ENCODE measurements at places on chromosomes 3 and 15.

- DNase-seq = no peak
These were observed 20.4 kb upstream of the MAP6D1 start for GRCh38 chr3:183845608-183846288.

GRCh38 chr15:100856867-100857266, 22.8 kb upstream of the ALDH1A3 start:
- DNase-seq = no peak

GRCh38 chr15:23422099-23422945, 24.7 kb downstream of the GOLGA6L2 start:
- peak; percentile 3 for DNase-seq

- peak; percentile 26 for DNase-seq
These were observed 319.6 kb upstream of the IL12A start for GRCh38 chr3:159668990-159669476.

GRCh38 chr3:24725514-24726255, 231.0 kb upstream of the THRB start:
- DNase-seq = no peak

DNA sequence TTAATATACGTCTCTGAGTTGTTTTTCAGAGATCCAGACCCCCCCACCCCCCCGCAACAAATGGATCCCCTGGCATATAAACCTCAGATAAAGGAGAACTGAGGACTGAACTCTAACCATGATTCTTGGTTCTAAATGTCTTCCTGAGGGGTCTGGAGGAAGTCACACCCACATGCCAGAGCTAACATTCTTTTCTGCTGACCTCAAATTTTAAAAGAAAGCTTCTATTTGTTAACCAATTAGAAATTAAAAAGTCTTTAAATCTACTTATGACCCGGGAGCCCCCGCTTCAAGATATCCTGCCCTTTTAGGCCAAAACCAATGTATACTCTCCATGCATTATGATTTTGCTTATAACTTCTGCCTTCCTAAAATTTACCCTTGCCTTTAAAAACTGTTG, 188.3 kb downstream of the ECT2 start:
- no peak for DNase-seq

DNA sequence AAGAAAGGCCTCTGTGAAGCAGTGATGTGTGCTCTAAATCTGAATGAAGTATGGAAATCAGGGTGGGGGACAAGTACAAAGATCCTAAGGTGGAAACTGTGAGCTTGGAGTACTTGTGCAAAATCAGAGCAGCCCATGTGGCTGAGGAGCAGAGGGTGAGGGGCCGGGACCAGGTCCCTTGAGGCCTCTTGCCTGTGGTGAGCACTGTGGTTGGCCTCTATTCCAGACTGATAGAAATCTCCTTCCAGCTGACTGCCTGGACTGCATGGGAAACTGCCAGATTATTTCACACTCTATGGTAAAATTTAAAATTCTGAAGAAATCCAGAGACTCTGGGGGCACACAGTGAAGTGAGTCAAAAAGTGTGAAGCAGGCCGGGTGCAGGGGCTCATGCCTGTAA, 81.4 kb downstream of the TM4SF4 start:
- peak; percentile 35 for DNase-seq

- DNase-seq = no peak
These were observed 41.0 kb upstream of the TCF12 start for GRCh38 chr15:56877255-56877970.

All from foreskin fibroblast (primary cell).